ENCODE measurements at places on chromosomes 16 and 17.

DNA sequence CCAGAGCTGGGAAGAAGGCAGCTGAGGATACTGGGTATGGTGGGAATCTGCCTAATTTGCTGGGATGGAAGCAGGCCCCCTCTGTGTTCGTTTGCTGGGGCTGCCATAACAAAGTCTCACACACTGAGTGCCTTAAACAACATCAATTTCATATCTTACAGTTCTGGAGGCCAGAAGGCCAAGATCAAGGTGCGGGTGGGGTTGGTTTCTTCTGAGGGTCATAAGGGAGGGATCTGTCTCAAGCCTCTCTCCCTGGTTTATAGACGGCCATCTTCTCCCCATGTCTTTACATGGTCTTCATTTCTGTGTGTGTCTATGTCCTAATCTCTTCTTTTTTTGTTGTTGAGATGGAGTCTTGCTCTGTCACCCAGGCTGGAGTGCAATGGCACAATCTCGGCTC lies 35.8 kb downstream of the GDE1 start:
- no peak for DNase-seq

GRCh38 chr17:48759288-48759687 lies 30.7 kb upstream of the HOXB13 start:
- no peak for DNase-seq

- DNase-seq = no peak
Observed at GRCh38 chr17:45436625-45437464, 4.2 kb upstream of the ARHGAP27 start.

DNA sequence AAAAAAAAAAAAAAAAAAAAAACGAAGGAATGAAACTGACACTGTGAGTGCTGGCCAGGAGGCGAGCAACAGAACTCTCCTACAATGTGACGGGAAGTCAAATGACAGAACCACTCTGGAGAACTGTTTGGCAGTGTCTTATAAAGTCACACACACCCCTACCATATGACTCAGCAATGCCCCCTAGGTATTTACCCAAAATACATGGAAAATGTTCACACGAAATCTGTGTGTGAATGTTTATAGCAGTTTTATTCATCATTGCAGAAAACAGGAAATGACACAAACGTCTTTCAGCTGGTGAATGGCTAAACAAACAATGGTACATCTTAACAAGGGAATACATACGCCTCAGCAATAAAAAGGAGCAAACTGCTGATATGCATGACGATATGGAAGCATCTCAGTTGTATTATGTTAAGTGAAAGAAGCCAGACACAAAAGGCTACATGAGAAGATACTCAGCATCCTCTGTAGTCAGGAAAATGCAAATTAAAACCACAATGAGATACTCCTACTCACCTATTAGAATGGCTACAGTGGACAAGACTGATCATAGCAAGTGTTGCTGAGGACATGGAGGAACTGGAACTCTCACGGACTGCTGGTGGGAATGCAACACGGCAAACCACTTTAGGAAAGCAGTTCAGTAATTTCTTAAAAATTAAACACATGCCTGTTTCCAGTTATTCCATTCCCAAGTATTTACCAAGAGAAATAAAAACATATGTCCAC lies 74.7 kb downstream of the TBC1D16 start:
- no peak for DNase-seq

- DNase-seq = no peak
Observed at GRCh38 chr16:82738699-82739098, 111.9 kb downstream of the CDH13 start.

- no peak for DNase-seq
Observed at GRCh38 chr17:55760643-55761355, 9.9 kb downstream of the PCTP start.

DNA sequence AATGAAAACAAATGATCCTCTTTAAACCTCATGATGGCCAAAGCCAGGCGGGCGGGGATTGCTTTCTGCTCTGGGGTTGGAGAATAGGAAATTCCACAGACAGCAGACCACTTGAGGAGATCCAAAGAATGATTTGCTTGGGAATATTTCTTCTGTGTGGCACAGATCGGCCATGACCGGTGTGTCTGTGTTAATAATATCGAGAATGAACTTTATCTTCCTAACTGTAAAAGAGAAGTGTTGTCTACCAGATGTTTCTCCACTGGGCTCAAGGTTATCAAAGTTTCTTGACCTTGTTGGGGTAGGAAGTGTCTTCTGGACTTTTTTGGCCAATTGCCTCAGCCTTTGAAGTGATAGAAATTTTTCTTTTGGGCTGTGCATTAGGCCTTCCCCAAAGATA lies 186.6 kb upstream of the ZFHX3 start:
- DNase-seq = no peak

DNA sequence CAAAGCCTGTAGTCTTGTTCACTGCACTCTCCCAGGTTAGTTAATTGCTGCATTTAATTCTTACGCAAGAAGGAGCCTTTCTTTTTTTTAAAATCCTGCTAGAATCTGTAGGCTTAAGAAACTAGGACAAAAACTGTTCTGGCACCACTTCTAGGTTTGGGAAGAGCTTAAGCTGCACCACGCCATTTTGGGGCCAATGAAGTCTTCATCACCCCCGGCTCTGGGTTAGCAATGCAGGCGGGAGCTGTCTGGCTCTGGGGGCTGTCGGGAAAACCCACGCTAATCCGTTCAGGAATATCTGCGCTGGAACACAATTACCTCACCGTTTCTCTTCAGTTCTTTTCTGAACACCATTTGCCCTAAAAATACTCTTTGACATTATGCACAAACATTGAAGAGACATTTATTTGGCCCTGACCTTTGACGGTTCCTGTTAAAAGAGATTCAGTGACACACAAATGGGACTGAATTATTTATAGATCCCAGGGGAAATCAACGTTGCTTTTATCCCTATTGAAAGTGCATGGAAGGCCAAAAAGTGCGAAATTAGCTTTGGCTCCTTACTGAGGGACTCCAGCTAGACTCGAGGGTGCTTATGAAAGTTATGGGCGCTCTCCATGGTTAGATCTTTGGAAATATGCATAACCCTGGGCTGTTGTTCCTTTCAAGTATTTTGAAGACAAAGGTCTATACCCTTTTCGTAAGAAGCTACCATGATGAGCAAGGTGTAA lies 249.2 kb downstream of the HAPSTR1 start:
- no peak for DNase-seq

DNA sequence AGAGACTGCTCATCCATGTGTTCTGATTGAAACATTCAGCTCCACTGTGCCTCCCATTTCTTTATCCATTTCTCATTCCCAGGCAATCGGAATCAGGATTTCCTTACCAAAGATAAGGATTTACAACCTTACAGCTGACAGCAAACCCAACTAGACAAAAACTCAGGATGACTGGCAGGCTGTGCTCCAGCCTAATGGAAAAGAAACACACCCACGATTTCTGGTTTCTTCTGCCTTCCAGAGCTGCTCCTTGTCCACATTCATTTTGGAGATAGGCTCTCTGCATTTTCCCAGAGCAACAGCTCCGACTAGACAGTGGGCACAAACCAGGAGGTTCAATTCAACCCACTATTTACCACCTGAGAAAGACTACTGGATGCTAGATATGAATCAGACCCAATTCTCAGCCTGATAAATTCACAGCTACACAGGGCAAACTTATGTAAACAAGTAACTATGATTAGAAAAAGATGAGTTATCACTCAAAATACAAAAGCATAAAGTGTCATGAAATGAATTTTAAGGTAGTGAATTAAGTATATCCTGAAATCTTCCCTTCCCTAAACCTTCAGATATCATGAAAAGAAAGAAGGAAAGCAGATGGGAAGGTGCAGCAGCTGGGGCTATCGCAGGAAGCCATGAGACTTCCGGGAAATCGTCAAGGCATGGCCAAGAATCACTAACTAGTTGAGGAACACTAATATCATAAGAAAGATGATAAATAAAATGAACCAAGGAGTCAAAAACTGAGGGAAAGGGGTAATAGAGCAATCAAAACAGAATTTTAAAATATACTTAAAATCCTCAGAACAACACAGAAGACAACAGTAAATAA lies 44.8 kb upstream of the CLEC18B start:
- DNase-seq = no peak

Data from CD4-positive, alpha-beta T cell treated with Interleukin-17A for 1 hour (primary cell).